ENCODE measurements at places on chromosomes 5 and 9.

- no peak for DNase-seq
Observed at GRCh38 chr5:95941756-95942155, 19.9 kb downstream of the ELL2 start.

DNA sequence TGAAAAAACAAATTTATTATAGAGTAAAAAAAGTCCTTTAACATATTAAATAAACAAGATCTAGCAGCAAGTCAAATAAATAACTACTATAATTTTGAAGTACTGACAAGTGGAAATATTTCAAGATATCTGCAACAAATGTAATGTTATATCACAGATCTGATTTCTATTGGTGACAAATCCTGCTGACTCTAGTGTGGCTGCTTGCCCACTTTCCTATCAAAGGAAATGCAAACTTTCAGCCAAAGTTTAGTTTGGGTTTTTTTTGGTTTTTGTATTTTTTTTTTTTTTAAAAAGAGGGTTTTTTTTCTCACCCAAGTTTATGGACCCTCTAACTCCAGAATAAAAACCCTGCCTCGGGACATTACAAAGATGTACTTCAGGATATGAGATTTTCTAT lies 12.9 kb downstream of the ADRA1B start:
- DNase-seq, result no peak

DNA sequence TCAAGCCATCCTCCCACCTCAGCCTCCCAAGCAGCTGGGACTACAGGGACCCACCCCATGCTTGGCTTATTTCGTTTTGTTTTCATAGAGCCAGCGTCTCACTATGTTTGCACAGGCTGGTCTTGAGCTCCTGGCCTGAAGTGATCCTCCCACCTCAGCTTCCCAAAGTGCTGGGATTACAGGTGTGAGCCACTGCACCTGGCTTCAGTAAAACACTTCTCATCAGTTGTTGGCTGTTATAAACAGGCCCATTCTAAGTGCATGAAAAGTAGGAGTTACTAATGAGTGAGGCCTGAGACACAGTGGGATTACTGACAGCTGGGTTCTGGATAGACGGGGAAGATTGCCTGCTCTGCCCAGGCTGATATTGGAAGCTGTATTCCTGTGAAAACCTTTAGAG lies 3.5 kb downstream of the CRB2 start:
- no peak for DNase-seq

GRCh38 chr9:85158512-85158911 lies 489.0 kb downstream of the NTRK2 start:
- DNase-seq, result no peak

DNA sequence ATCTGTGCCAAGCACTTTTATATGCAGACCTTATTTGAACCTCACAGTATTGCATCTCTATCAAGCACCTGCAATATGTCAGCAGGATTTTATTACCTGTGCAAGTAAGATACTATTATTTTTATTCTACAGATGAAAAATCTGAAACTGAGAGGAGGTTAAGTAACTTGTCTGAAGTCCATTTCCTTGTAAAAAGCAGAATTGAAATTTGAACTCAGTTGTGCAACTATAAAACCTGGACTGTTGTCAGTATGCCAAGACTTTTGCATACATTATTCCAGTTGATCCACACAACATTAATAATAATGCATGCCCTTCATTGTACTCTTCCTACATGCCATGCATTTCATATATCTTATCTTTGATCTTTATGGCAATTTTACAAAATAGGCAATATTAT lies 82.2 kb upstream of the BRINP1 start:
- DNase-seq, result no peak

GRCh38 chr9:70672161-70672649 lies 257.7 kb upstream of the KLF9 start:
- DNase-seq, result no peak

DNA sequence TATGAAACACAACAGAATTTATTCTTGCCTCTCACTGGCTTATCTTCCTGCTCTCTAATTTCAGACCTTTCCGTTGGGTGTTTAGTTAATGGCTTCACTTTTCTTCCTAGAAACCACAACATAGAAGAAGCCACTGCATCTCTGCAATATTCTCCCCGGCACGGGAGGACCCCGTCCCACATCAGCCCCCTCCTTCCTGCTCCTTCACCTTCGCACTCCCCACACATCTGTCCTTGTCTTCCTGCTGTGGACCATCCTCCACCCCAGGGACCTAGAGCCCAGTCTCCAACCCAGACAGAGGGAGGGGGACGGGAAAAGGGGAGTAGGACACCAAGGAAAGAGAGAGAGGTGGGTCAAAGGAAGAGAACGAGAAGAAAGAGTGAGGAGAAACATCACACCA lies 1.4 kb downstream of the OR2V1 start:
- no peak for DNase-seq

DNA sequence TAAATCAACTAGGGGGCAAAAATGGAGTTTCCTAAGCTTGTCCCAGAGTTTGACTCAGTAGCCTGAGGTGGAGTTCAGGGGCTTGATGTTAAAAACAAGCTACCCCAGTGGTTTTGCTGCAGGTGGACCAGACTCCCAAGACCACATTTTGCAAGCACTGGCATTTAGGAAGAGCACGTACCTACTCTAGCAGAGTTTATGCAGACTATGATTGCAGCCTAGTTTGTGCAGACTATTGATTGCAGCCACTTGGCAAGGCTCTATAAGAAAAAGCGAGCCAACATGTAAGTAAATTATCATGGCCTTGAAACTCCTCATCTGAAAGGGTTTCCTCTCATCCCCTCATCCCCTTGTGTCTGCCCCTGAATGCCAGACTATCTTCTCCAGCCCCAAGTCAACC lies 102.0 kb upstream of the CCDC152 start:
- no peak for DNase-seq

DNA sequence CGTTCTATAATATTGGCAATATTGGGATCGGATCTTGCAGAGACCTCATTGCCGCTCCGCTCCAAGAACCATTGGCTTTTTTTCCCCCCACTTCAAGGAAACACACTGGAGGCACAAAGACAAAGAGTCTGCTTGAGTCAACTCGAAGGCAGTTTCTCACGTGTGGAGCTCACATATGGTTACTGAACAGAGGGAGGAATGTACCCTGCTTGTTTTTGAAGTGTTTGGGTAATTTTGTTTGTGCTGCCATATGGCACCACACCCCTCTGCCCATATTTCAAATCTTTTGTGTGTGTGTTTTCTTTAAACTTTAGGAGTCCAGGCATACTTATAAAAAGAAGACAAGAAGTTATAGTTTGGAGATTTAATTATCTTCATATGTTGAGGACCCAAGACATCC lies 595.9 kb downstream of the DTWD2 start:
- DNase-seq, result no peak

DNA sequence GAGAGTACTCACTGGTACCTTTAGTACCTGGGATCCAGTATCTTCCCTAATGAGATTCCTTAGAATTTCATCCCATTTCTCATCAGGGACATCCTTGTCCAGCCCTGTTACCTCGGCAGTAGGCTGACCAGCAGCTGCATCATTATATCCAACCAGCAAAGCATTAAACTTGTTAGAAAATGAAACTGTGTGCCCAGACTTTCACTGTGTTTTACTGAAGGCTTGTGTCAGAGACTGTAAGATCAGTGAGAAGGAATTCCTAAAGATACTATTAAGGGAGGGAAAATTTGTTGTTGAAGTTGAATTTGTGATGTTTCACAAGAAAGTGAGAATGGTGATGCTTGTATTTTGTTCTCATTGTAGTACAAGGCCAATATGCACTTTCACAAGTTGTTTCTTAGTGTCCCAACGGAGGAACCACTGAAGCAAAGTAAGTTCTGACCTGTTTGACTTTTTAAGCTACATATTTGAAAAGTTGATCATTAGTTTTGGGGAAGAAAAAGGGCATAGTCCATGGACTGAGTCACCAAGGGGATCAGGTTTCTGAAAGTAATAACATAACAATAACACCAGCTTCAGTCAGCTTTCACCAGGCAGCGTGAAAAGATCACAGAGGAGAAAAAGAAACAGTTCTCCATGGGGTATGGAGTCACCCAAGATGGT lies 48.8 kb downstream of the GRAMD2B start:
- DNase-seq, result no peak

GRCh38 chr9:71634752-71635151 lies 133.6 kb downstream of the CEMIP2 start:
- DNase-seq, result no peak

DNA sequence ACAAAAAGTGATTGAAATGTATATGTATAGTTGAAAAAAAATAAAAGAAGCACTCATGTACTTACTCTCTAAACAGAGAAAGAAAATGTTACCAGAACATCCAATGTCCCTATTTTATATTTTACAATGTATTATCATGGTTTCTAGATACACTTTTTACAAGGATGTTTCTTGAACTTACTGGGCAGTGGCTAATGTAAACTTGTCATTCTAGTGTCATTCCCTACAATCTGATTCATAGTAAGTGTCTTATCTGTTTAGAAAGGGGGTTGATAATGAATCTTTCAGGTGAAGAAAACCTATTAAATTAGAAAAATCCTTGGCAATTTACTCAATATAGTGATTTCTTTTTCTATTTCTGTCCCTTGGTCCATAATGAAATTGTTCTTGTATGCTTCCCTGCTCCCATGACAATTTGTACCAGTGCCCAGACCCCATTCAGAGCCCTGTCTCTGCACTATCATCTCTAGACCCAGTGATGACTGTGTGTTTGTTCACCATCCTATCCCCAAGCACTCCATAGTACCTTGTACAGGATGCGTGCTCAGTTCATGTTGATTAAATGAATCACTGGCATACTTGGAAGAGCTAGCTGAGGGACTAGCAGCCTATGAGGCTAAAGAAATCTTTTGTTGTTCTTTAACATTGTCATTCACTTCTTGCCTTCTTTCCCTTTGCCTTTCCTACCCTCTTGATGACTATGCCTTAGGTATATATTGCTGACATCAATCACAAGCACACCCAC lies 101.2 kb downstream of the HMHB1 start:
- no peak for DNase-seq

DNA sequence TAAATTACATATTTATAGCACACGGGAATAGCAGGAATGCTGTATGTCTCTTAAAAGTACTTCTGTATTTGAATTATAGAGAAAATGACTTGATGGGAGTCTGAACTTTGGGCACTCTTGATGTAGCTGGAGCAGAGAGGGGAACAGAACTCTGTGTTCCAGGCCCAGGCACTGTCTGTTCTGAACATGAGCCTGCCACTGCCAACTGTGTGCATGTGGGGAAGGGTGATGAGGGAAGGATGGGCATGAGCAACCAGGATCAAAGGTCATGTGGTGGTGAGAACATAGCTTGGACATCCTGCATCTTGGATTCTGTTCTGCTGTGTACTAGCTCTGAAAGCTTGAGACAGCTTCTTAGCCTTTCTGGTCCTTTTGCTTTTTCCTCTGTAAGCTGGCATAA lies 16.4 kb upstream of the ZBED3 start:
- no peak for DNase-seq

DNA sequence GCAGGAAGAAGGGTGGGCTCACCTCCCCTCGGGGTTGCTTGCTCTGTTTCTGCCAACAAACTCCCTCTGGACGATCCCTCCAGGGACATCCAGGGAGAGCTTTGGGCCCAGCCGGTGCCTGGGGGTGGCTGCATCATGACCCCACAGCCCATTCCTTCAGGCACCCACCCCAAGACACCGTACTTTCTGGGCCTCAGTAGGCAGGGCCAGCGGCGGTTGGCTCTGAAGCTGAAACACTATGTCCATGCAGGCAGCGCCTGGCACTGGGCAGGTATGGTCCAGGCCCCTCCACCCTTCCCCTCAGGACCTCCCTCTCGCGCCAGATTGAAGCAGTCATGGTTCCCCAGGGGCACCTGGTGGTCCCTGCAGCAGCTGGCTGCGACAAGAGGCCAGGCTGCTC lies 18.5 kb upstream of the SUSD3 start:
- DNase-seq, result no peak

- DNase-seq, result no peak
Observed at GRCh38 chr9:138015021-138015829, 137.6 kb downstream of the CACNA1B start.

DNA sequence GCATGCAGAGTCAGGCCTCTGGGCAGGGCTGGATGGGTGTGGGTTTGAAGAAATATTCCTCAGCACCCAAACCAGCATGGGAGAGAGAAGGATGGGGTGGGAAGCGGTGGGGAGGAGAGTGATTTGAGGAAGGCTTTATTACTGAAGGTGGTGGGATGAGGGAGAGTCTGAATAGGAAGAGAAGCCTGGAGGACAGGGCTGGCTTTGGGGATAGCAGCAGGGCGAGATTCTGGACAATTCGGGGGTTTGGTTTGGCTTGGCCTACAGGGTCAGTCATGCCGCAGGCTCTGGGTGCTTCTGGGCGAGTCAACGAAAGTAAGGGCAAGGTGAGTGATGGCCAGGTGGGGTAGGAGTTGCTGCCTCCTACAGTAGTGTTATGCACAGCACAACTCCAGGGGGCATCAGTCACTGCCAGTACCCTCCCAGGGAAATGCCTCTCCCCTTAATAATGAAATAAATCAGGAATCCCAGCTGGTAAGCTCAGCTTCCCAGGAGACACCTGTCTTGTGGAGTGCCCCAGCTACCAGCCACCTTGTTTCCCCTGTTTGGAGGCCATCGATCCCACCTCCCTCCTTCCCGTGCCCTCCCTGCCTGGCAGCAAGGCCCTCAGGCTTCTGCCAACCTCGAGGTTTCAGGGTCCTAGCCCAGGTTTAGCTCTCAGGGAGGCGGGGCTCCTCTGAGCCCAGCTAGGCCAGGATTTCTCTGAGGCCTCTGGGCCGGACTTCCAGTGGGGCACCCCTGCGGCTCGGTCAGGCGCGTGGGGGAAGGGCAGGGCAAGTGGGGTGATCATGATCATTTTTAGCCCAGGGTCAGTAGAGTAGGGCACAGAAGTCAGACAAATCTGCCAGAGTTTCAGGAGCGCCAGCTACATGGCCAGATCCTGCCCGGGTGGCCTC lies 741 bp upstream of the NKX2-5 start:
- no peak for DNase-seq

DNA sequence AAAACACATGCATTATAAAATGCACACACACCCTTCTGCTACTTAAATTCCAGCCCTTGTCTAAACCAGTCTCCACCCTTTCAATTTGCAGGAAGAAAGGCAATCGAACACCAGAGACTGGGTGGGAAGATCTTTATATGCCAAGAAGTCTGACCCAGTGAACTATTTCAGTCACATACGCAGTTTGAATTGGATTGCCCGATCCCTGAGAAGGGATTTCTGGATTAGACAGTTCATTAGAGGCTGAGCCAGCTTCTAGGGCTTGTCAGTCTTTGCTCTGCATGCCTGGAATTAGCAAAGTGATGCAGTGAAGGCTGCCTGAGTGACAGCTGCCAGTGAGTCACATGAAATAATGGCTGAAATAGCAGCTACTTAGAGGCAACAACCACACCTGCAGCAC lies 159.9 kb downstream of the PPP2R2B start:
- no peak for DNase-seq

DNA sequence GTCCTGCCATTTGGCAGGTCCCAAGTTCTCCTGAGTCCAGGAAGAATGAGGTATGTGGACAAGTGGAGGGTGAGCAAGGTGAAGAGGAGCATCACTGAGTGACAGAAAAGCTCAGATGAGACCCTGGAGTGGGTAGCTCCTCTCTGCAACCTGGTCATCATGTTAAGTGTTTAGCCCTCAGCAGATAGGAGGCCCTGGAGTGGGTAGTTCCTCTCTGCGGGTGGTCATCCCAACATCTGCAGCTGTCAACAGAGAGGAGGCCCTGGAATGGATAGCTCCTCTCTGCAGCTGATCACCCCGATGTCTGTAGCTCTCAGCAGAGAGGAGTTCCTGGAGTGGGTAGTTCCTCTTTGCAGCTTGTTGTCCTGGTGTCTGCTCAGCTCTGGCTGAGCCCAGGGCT lies 48.4 kb downstream of the NDUFAF2 start:
- DNase-seq, result no peak

- DNase-seq, result no peak
Observed at GRCh38 chr5:36344899-36345298, 43.2 kb upstream of the RANBP3L start.
